ENCODE measurements at places on chromosomes 13 and 19. TPM values are rescaled to one million over a fixed set of nuclear protein-coding genes. Genes with fewer than 3 reads are reported as not detected.

DNA sequence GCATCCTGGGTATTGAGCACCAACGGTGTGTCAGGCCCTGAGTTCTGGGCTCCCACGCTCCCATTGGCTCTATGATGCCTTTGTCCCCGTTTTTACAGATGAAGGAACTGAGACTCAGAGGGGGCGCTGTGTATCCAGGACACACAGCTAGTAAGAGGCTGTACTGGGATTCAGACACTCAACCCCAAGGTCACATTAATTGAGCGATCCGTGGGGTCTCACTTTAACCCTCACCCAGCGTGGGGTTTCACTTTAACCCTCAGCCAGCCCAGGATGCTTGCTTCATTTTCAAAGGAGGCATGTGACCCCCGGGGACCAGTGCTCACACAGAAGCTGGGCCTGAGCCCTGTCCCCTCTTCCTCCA lies 42.6 kb downstream of the CYP4F22 start:
- no peaks in the 10 kb centered on the region for H3K36me3 ChIP-seq
- H3K4me1 ChIP-seq = peaks cover 23% of the 10 kb centered on the region

DNA sequence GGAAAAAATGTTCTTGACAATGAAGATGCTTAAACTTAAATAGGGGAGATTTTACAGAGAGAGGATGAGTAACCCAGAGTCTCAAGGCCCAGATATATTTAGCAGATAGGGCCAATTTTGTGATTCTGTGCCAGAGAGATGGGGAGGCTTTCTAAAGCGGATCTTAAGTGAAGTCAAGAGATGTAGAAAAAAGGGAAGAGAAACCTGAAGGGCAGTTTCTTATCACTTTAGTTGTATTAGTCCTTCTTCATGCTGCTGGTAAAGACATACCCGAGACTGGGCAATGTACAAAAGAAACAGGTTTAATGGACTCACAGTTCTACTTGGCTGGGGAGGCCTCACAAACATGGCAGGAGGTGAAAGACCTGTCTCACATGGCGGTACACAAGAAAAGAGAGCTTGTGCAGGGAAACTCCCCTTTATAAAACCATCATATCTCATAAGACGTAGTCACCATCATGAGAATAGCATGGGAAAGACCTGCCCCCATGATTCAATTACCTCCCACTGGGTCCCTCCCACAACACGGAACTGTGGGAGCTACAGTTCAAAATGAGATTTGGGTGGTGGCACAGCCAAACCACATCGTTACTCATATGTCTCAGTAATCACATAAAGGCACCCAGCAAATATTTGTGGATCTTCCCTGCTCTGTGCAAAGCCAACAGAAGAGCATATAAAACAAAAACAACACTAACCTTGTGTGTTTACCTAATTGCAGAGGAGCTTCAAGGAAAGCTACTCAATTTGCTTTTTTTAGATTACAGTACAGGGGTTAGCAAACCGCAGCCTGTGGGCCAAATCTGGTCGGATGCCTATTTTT lies 102.6 kb upstream of the MYCBP2 start:
- H3K36me3 ChIP-seq = no peaks in the 10 kb centered on the region
- no peak overlapping the region for H3K27ac ChIP-seq
- no peak for DNase-seq
- no peak overlapping the region for H3K4me3 ChIP-seq

The C13orf42 gene
- total RNA-seq = not detected

- no peaks in the 10 kb centered on the region for H3K36me3 ChIP-seq
- peaks cover 80% of the 10 kb centered on the region for H3K27me3 ChIP-seq
- no peak for DNase-seq
- no peaks in the 10 kb centered on the region for H3K4me1 ChIP-seq
- H3K4me3 ChIP-seq = no peak overlapping the region
- H3K27ac ChIP-seq = no peak overlapping the region
Observed at GRCh38 chr13:31116224-31116623, 45.5 kb downstream of the HSPH1 start.

DNA sequence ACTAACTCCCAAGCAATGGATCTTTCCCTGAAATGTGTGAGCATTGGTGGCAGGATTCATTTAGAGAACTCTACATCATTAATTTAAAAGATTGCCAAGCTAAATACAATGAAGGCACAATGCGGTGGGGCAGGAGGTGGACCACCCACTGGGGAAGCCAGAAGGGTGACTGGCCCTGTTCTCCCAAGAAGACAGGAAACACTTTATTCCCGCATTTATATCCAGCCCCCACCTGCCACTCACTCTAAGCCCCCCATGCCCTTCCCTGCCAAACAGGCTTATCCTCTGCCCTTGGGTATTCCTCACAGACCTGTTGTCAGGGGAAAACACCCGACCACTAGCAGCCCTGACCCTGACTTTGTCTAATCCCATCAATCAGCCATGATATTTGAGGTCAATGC lies 189.1 kb upstream of the UBL3 start:
- no peak overlapping the region for H3K27ac ChIP-seq
- H3K4me1 ChIP-seq = no peaks in the 10 kb centered on the region
- no peaks in the 10 kb centered on the region for H3K36me3 ChIP-seq
- H3K27me3 ChIP-seq = peaks cover 32% of the 10 kb centered on the region
- DNase-seq = no peak

GRCh38 chr13:68369739-68370138 lies 1139.6 kb upstream of the PCDH9 start:
- no peak for DNase-seq
- H3K4me3 ChIP-seq = no peak overlapping the region
- no peaks in the 10 kb centered on the region for H3K4me1 ChIP-seq
- H3K36me3 ChIP-seq = peaks cover 7% of the 10 kb centered on the region

The CATSPERD gene
- not detected for total RNA-seq

DNA sequence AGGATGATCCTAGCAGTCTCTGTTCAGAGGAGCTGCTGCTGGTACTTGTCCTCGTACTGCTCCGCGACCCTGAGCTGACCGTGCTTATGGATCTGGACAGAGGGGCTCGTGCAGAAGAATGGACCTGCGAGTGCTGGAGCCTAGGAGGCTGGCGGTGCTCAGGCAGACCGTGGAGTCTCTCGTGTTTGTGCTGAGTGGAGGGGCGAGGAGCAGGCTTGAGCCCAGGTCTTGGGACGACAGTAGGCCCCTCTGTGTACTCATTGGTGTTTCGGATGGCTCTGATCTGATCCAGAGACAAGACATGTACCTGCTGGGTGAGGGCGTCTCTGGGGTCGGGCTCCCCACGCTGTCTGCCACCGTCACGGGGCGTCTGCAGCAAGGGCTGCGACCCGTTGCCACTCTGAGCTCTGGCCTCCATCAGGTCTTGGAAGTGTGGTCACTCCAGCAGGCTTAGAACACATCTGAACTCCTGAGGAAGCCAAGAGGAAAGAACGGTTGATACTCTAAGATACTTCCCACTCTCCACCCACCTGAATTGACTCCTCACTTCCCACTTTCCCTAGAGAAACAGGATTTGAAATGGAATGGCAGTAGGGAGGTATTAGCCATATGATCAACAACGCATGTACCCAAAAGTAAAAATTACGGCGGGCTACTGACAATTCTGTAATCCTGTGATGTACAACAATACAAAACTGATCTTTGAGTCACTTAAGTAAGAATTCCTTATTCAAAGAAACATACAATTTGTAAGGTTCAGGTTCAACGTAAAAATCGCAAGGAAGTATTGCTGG lies 3.4 kb downstream of the SPRY2 start:
- no peak overlapping the region for H3K27ac ChIP-seq
- no peaks in the 10 kb centered on the region for H3K27me3 ChIP-seq
- H3K4me1 ChIP-seq = peaks cover 2% of the 10 kb centered on the region
- H3K4me3 ChIP-seq = no peak overlapping the region
- no peaks in the 10 kb centered on the region for H3K36me3 ChIP-seq

- peaks cover 34% of the 10 kb centered on the region for H3K4me1 ChIP-seq
- no peak for DNase-seq
- H3K4me3 ChIP-seq = no peak overlapping the region
- H3K27me3 ChIP-seq = no peaks in the 10 kb centered on the region
- no peaks in the 10 kb centered on the region for H3K36me3 ChIP-seq
- peak overlapping the region; percentile 44 for H3K27ac ChIP-seq
Observed at GRCh38 chr13:114222461-114222968, 12.2 kb upstream of the CDC16 start.

DNA sequence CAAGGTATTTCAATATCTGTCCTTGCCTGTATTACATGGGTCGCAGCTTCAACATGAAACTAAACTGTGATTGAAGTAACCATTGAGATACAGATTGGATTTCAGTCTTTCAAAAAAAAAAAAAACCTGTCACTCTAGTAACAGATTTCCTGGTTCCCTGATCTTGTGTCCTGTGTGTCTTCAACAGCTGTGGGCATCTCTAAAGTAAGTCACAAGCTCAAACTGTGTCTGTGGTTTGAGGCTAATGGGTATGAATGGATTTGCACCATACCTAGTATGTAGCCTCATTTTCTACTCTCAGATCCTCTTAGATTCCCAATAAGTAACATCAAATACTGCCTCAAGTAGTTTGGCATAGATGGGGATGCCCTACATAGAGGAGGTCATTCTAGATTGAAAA lies 300.1 kb downstream of the COG6 start:
- H3K4me1 ChIP-seq = peaks cover 12% of the 10 kb centered on the region
- H3K27me3 ChIP-seq = no peaks in the 10 kb centered on the region
- H3K4me3 ChIP-seq = no peak overlapping the region

DNA sequence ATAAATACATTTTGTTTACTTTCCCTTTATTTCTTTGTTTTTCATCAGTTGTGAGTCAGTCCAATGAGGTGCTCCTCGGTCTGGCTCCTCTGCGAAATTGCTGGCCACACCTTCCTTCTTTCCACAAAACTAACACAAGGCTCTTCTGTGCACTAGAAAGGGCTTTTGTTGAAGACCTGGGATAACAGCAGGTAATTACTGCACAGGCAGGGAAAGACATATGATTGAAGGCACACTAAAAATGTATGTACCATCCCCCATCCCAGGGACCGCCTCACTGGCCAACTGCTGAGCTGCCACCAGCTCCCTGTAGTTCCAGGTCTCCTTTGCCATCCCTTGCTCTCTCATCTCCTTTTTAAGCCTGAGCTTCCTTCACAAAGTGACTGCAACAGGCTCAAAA lies 180.5 kb downstream of the EFNB2 start:
- no peak overlapping the region for H3K4me3 ChIP-seq
- H3K27me3 ChIP-seq = no peaks in the 10 kb centered on the region
- no peaks in the 10 kb centered on the region for H3K36me3 ChIP-seq
- no peak overlapping the region for H3K27ac ChIP-seq
- H3K4me1 ChIP-seq = no peaks in the 10 kb centered on the region

- H3K4me1 ChIP-seq = peaks cover 5% of the 10 kb centered on the region
- H3K4me3 ChIP-seq = no peak overlapping the region
- DNase-seq = no peak
- H3K36me3 ChIP-seq = peaks cover 5% of the 10 kb centered on the region
Observed at GRCh38 chr19:17025991-17026658, 485 bp downstream of the CPAMD8 start.

The CLDN10 gene
- not detected for total RNA-seq

The RNF126 gene
- 77.7 TPM for total RNA-seq

The LYPD5 gene
- 0.29 TPM for total RNA-seq

DNA sequence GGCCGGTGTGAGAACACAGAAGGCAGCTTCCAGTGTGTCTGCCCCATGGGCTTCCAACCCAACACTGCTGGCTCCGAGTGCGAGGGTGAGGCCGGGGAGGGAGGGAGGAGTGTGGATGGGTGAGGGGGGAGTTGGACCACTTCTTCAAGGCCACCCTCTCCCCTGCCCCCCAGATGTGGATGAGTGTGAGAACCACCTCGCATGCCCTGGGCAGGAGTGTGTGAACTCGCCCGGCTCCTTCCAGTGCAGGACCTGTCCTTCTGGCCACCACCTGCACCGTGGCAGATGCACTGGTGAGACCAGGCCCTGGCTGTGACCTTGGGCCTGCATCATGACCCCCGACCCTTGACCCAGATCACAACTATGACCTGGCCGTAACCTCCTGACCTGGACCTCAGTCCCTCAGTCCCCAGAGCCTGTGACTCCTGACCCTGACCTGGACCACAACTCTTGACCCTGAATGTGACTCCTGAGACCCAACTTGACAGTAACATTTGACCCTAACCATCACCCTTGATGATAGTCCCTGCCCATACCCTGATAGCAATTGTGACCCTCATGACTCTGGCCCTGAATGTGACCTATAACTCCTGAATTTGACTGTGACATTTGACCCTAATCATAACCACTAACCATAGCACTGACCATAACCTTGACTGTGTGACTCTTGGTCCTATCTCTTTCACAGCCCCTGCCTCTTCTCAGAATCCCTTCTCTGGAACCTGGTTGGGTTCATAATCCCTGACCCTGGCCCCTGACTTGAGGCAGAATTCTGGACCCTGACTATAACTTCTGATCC lies 10.9 kb downstream of the LTBP4 start:
- no peaks in the 10 kb centered on the region for H3K36me3 ChIP-seq
- peak overlapping the region; percentile 89 for H3K4me3 ChIP-seq
- H3K27ac ChIP-seq = no peak overlapping the region
- H3K4me1 ChIP-seq = peaks cover 46% of the 10 kb centered on the region

DNA sequence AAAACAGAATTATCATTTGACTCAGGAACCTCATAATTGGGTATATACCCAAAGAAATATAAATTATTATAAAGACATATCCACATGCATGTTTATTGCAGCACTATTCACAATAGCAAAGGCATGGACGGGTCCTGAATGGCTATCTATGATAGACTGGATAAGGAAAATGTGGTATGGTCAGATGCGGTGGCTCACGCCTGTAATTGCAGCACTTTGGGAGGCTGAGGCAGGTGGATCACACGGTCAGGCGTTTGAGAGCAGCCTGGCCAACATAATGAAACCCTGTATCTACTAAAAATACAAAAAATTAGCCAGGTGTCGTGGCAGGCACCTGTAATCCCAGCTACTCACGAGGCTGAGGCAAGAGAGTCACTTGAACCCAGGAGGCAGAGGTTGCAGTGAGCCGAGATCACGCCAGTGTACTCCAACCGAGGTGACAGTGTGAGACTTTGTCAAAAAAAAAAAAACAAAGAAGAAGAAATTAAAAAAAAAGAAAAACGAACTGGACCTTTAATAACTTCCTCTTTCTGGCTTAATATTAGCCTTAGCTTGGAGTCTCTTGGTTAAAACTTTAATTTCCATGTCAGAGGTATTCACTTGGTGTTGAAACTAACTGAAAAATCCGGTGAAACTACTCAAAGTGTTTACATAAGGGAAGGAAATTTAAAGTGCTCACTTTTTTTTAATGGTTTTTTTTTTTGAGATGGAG lies 104.4 kb downstream of the ZNF486 start:
- no peaks in the 10 kb centered on the region for H3K36me3 ChIP-seq
- H3K27ac ChIP-seq = no peak overlapping the region
- H3K27me3 ChIP-seq = peaks cover 3% of the 10 kb centered on the region
- H3K4me3 ChIP-seq = no peak overlapping the region
- DNase-seq = no peak

DNA sequence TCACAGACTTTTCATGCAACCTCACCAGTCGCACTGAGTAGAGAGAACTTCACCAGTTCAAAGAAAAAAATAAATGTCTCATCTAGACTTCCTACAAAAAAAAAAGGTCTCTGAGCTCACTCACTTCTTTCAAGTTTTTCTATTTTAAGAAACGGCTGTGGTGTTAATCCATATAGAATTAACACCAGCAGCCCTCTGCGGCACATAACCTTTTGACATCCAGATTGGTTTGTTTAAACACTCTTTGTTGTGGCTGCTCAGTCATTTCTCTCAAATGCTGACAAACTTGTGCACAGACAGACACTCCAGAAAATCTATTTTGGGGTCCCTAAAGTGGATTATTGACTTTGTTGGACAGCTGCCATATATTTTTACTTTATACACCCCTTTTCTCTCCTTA lies 874.9 kb downstream of the EFNB2 start:
- H3K4me1 ChIP-seq = no peaks in the 10 kb centered on the region
- no peaks in the 10 kb centered on the region for H3K27me3 ChIP-seq
- no peak for DNase-seq
- H3K4me3 ChIP-seq = no peak overlapping the region

- no peak for DNase-seq
- no peak overlapping the region for H3K27ac ChIP-seq
- peaks cover 2% of the 10 kb centered on the region for H3K4me1 ChIP-seq
- no peaks in the 10 kb centered on the region for H3K36me3 ChIP-seq
Observed at GRCh38 chr13:95367309-95367843, 66.1 kb upstream of the ABCC4 start.

All from natural killer cell treated with Interleukin-12 subunit alpha and Interleukin-12 subunit beta and Interleukin-15 and Interleukin-18, amount 100 ng/mL, for 72 hours (primary cell).